Aorta (tissue), 5 donors: ENCODE measurements at places on chromosomes 6 and 20. TPM values are rescaled to one million over a fixed set of nuclear protein-coding genes. Genes with fewer than 3 reads are reported as not detected.

Gene ADA
- 16.4 TPM for total RNA-seq

- DNase-seq = no peak
- H3K4me3 ChIP-seq = no peak overlapping the region
- H3K36me3 ChIP-seq = no peaks in the 10 kb centered on the region
- H3K4me1 ChIP-seq = no peaks in the 10 kb centered on the region
- no peak overlapping the region for H3K27ac ChIP-seq
Observed at GRCh38 chr20:44279228-44279627, 31.8 kb downstream of the FITM2 start.

- no peaks in the 10 kb centered on the region for H3K4me1 ChIP-seq
- H3K27ac ChIP-seq = peak overlapping the region; percentile 82
- DNase-seq = peak; percentile 98
- peak overlapping the region; percentile 56 for H3K4me3 ChIP-seq
- H3K36me3 ChIP-seq = no peaks in the 10 kb centered on the region
Observed at GRCh38 chr6:31399589-31400466, 3.6 kb upstream of the MICA start.

GRCh38 chr6:41963371-41963770, 21.8 kb upstream of the CCND3 start:
- H3K36me3 ChIP-seq = no peaks in the 10 kb centered on the region
- no peaks in the 10 kb centered on the region for H3K4me1 ChIP-seq
- no peak for DNase-seq
- H3K4me3 ChIP-seq = no peak overlapping the region

- no peak overlapping the region for H3K4me3 ChIP-seq
- no peaks in the 10 kb centered on the region for H3K27me3 ChIP-seq
- no peaks in the 10 kb centered on the region for H3K36me3 ChIP-seq
- no peaks in the 10 kb centered on the region for H3K4me1 ChIP-seq
- DNase-seq = no peak
- no peak overlapping the region for H3K27ac ChIP-seq
Observed at GRCh38 chr6:114407426-114408035, 64.7 kb upstream of the HS3ST5 start.
